ENCODE measurements at places on chromosomes 7 and 10. TPM values are rescaled to one million over a fixed set of nuclear protein-coding genes. Genes with fewer than 3 reads are reported as not detected.

THSD7A gene
- total RNA-seq = not detected

TAS2R5 gene
- total RNA-seq = 0.79 TPM

PLEKHS1 gene
- not detected for total RNA-seq

ZNF365 gene
- 0.42 TPM for total RNA-seq

SFTPD gene
- total RNA-seq = 0.42 TPM

GRM3 gene
- not detected for total RNA-seq

CALHM3 gene
- total RNA-seq = not detected

MTG1 gene
- 18.1 TPM for total RNA-seq

GIMAP8 gene
- total RNA-seq = 0.07 TPM

OR6V1 gene
- not detected for total RNA-seq

SPDYE1 gene
- not detected for total RNA-seq

INHBA gene
- 3.8 TPM for total RNA-seq

CRHR2 gene
- total RNA-seq = not detected

CYP3A5 gene
- total RNA-seq = 1.9 TPM

RASA4B gene
- total RNA-seq = 2.5 TPM

UPK3BL2 gene
- 157 TPM for total RNA-seq
